CD4-positive, CD25-positive, alpha-beta regulatory T cell (primary cell): ENCODE measurements at places on chromosomes 7 and 10.
A peak's percentile ranks its signal among the peaks of the same experiment; 100 is the strongest.

DNA sequence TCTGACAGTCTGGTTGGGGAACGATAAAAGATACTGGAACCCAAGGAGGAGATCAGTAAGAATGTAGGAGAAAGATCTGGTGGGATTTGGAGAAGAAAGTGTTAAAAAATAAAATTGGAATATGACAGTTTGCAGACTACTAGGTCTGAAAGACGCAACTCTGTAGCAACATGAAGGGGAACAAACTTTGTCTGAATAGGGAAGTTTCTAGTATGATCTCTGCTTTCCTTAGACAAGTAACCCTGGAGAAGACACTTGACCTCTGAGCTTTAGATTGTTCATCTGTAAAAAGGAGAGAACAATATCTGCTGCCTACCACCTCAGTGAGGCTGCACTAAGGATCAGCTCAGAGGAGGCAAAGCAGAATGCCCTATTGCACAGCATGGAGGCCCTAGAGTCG, 3.0 kb upstream of the PRSS1 start:
- no peak for DNase-seq

GRCh38 chr10:124703372-124703771, 40.8 kb downstream of the FAM53B start:
- DNase-seq, result no peak

- no peak for DNase-seq
Observed at GRCh38 chr10:93968540-93968945, 25.2 kb upstream of the PLCE1 start.

GRCh38 chr10:104080762-104081161, 4.9 kb downstream of the COL17A1 start:
- DNase-seq, result peak; percentile 56

- DNase-seq, result no peak
Observed at GRCh38 chr7:105298439-105298894, 90.3 kb downstream of the SRPK2 start.

DNA sequence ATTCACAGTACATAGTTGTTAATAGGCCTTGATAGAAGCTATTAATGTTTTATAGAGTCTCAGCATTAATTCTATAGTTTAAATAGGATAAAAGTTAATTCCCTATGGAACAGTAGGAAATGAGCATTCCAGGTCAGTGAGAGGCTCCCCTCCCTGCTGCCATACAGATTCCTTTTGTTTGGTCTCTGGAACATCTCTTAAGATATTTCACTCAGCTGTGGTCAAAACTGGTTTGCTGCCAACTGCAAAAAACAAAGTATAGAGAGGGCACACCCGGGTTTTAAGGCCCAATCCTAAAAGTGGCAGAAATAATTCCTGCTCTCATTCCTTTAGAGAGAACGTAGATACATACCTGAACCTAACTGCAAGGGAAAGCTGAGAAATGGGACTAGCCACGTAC, 51.3 kb downstream of the MDFIC start:
- DNase-seq, result no peak

DNA sequence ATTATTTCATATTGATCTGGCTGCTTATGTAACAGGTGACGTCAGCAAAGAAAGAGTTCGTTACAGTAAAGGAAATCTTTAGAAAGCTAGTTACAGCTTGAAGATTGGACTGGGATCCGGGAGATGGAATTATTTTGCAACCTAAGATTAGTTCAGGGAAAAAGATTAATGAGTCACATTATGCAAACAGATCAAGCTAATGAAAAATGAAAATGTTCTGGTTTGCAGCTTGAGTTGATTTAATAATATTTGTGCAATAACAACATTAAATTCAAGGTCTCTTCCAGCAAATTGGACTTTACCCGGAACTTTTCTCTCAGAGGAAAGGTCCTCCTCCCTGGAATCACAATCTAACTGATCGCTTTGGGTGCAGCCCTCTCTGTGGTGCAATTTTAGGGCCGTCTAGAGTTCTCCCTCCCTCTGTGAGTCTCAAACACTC, 119.5 kb downstream of the OTUD1 start:
- no peak for DNase-seq

DNA sequence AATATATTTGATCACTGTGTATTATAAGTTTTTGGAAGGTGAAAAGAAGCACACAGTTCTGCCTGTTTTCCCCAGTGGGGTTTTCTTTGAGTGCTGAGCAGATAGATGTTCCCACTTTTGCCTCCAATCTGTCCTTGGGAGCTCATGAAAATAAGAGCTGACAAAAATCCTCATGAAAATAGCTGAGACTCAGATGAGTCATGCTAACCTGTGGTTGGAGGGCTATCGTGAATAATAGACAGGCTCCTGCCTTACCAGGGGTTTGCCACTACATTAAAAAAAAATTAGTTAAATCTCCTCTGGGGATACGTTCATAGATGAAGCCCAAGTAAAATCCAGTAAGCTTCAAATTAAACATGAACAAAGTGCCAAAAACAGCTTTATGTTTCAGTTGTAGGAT, 10.9 kb upstream of the AOAH start:
- DNase-seq, result no peak

GRCh38 chr7:17773289-17773626, 167.0 kb downstream of the SNX13 start:
- no peak for DNase-seq

DNA sequence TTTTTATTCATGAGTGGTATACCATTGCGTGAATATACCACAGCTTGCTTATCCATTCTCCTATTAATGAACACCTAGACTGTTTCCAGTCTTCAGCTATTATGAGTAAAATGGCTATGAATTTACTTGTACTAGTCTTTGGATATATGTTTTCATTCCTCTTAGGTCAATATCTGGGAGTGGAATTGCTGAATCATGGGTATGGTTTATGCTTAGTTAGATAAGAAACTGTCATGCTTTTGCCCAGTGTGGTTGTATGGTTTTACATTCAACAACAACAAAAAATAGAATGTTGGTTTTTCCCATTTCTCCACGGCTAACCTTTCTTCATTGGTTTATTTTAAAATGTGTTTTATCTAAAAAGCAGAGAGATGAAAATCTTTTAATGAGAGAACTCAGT, 308.3 kb downstream of the PHF14 start:
- no peak for DNase-seq

GRCh38 chr7:41578700-41579099, 124.2 kb downstream of the INHBA start:
- DNase-seq, result no peak

DNA sequence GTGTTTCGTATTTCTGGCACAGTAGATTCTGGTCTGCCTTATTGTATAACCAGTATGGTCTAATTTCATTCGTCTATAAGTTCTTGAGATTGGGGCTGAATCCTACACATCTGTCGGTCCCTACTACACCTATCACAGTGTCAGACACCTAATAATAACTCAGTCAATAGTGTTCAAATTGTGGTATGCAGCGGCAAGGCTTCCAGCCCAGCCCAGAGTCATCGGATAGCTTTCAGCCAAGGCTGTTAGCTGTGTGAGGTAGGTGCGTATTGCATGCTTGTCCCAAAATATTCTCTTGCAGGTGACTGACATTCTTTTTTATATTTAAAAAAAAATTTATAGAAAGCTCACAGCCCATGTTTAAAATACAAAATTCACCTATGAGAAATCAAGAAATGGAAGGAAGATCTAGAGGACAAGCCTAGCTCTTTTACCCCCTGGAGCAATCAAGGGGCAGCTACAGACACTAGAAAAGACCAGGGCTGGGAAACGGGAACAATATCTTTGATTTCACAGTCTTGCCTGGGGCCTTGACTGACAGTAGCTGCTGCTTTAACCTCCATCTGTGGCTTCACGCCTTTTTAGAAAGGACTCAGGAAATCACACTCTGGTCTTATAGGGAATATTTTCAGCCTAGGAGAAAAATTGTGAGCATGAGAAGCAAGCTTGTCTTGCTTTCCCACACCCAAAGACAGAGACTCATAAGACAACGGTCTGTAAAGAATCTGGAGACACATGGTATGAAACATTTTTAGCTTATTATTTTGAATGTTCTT, 9.5 kb upstream of the ASB4 start:
- DNase-seq, result no peak

DNA sequence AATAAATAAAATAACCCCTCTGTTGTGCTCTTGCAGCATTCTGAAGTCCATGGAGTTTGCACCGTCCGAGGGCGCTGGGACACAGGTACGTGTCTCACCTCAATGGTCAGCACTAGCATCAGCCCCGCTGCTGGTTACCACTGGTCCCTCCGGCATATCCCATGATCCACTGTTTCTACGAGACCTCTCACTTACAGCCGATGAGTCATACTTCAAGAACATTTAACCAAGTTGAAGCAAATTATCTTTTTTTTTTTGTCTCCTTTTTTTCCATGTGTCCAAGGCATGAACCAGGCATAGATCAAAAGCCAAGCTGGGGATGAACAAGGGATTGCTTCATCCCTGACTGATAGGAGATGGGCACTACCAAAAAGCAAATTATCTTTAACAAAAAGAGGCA, 92.9 kb upstream of the SH2B2 start:
- DNase-seq, result no peak

DNA sequence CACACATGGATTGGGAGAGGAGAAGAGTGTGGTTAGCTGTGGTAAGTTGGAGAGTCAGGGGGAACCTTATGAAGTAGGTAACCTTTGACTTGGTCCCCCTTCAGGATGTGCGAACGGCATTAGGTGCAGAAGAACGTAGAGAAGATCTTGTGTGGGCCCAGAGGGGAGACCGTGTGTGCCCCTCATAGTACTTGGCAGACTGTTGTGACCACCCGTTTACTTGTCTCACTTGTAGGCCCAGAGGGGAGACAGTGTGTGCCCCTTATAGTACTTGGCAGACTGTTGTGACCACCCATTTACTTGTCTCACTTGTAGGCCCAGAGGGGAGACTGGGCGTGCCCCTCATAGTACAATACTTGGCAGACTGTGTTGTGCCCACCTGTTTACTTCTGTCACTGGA, 2.6 kb downstream of the GTPBP4 start:
- DNase-seq, result no peak

DNA sequence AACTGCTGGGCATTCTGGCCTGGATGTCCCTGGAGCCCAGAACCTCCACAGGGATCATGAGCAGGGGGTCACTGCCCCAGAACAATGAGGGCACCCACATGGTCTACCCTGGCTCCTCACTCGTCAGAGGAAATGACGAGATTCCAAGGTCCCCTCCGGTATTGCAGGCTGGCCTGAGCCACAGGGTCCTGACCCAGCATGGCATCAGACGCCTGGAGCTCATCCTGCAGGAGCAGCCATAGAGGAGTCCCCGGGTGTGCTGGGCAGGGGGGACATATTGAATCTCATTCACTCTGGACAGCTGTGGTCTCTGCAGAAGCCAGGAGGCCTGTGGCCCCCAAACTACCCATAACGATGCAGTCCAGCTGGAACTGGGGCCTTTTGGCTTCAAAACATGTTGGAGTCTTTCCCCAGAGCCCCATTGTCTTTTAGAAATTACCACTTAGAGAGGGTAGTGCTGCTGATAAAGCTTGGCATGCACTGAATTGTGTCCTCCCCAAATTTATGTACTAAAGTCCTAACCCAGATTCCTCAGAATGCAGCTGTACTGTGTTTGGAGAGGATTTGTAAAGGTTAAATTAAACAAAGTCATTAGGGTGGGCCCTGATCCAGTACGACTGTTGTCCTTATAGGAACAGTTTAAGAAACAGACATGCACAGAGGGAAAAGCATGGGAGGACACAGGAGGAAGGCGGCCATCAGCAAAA, 27.7 kb downstream of the ANXA8 start:
- DNase-seq, result no peak

DNA sequence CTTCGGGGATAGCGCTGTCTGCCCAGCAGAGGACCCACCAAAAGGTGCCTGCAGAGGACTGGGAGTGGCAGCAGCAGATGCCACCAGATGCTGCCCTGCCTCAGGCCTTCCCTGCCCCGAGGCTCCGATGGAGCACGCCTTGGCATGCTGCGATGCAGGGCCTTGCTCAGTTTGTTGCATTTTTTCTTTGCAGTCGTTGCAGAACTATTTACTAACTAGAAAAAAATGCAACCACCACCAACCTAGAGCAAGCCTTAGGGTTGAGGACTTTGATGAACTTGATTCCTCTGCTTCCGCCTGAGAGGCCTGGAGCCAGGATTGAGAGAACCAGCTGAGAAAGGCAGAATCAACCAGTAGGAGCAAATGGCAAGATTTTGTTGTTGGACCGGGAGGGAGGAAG, 585.6 kb upstream of the MKI67 start:
- no peak for DNase-seq

- no peak for DNase-seq
Observed at GRCh38 chr7:135467207-135467711, 42.6 kb downstream of the CNOT4 start.

- DNase-seq, result no peak
Observed at GRCh38 chr10:112552593-112553110, 105.6 kb downstream of the VTI1A start.

DNA sequence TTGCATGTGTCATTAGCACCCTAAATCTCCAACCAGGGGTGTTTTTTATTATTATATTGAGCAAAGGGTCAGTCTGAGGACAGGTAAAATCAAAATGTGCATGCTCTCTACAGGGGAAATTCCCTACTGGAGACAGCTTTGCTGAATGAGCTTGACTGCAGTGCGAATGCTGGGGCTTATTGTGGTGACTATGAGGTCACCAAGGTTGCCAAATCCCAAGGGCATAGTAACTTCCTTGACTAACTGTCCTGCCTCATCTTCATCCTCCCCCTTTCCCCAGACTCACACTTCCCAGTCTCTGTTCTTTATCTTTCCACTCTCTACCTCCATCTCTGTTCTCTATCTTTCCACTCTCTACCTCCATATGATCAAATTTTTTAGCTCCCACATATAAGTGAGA, 22.9 kb upstream of the AOC1 start:
- DNase-seq, result no peak

GRCh38 chr7:44827567-44827966, 20.3 kb downstream of the H2AZ2 start:
- no peak for DNase-seq

GRCh38 chr7:73850781-73851207, 8.5 kb upstream of the METTL27 start:
- no peak for DNase-seq

DNA sequence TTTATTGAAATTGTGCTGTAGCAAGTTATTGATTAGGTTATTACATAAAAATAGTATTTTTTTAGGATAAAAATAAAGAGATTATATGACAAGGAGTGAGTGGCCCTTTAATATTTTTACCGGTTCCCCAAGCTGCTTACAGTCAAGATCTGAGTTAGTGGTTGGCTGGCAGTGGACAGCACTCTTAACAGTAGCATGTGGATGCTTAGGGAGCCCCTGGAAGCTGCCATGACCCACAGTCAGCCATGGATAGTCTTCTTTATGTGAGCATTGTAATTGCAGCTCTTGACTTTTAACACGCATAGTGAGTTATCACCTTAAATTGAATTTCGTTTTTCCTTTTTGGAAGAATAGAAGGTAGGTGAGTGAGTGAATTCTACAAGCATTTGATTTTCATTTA, 22.1 kb downstream of the RAB18 start:
- no peak for DNase-seq

- DNase-seq, result no peak
Observed at GRCh38 chr10:124291001-124291701, 127.6 kb downstream of the OAT start.

GRCh38 chr10:44936314-44936975, 23.2 kb upstream of the RASSF4 start:
- no peak for DNase-seq
